ENCODE measurements at places on chromosomes 6 and 20.

DNA sequence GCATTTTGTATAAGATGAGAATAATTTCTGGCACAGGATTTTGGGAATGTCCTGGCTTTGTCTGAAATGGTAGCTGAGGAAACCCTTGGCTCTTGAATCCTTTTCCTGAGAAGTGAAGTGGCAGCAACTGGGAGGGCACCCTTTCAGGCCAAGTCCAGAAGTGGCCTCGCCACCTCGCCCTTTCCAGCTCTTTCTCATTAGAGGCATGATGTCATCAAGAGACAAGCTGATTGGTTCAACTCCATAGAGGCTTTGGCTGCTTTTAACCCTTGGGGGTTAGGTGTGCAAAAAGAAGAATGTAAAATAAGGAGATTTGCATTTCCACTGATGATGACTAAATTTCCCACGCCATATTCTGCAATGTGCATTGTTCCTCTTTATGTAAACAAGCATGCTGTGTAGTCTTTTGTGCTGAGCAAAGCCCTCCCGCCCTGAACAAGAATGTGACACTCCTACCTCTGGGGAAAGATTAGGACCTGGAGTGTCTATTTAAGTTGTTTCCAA is 116.5 kb downstream of the TCP11 start:
- no peak for DNase-seq

GRCh38 chr6:24227556-24227955 is 101.5 kb downstream of the NRSN1 start:
- no peak for DNase-seq

GRCh38 chr6:124396361-124396760 is 565.9 kb upstream of the RNF217 start:
- DNase-seq: no peak

- DNase-seq: no peak
These were observed 17.5 kb downstream of the CEBPB start for GRCh38 chr20:50208085-50208491.

DNA sequence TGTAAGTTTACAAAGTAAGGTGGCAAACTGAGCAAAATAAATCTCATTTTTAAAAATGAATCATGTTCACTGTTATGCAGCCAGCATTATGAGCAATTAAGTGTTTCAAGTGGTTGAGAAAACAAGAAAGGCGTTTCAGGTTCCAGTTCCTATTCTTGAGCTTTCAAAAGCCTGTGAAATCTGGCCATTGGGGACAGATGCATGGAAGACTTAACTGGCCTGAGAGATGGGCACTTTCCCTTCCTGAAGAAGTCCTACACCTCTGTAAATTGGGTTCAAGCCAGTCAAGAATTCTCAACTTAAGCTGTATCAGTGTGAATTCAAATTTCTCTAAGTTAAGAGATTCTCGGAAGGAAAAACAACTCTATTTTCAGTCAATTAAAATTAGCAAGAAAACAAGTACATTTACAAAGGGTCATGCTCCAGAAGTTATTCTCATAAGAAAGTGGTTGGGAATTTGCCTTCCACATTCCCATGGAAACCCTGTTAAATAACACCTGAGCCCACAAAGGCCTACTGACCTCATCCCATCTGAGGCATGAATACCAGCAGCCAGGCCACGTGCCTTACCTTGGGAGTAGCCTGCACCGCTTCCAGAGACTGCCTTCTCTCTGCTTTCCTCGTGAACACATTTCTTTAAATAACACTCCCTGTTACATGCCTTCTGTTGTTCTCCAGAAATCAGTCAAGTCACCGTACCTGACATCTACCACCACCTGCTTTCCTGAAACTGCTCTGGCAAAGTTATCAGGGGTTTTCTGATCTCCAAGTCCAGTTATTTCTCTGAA is 19.4 kb downstream of the MAP3K5 start:
- no peak for DNase-seq

DNA sequence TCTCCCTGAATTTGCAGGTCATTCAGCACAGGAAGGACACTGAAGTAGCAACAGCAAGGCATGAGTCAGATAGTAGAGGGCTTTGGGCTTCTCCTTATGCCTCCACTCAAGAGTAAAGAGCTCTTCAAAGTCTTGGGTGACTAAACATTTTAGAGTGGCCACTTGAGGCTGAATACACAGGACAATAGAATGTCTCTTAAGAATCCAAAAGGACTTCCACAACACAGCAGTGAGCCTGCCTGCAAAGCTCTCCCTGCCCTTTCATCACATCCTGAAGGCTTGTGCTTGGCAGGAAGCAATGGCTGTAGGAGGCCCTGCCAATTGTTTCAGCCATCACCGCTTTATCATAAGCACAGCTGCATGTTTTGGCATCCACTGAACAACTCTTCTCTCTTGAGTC is 36.8 kb downstream of the FOXQ1 start:
- no peak for DNase-seq

- no peak for DNase-seq
These were observed 43.5 kb downstream of the OR2B6 start for GRCh38 chr6:28000351-28001045.

- no peak for DNase-seq
These were observed 227.2 kb downstream of the QKI start for GRCh38 chr6:163641706-163642105.

DNA sequence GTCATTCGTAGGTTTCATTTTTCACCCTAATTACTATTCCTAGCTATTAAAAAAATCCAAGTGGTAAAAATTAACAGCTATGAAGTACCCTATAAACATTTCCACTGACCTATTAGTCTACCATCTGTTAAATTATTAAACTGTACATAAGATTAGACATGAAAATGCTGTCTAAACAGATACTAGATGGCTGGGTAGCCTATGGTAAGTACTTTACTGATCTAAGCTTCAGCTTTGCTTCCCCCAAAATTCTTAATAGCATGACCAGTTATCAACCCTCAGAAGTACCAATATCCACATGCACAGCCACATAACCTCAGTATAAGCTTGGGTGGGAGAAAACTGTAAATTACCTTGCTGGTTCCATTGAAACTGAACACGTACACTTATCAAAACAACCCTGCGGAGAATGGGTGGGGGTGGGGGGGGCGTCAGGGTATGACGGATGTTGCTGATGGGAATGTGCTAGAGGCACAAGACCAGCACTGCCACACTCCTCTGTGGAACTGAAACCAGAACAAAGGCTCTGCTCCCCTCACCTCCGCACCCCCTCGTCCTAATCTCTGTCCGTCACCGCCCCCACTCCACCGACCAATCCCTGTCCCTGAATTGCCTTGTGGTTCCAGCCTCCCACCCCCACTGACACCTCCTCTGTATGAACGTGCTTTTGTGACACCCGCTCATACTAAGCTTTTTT is 45.3 kb downstream of the B4GALT5 start:
- DNase-seq: peak; percentile 59

DNA sequence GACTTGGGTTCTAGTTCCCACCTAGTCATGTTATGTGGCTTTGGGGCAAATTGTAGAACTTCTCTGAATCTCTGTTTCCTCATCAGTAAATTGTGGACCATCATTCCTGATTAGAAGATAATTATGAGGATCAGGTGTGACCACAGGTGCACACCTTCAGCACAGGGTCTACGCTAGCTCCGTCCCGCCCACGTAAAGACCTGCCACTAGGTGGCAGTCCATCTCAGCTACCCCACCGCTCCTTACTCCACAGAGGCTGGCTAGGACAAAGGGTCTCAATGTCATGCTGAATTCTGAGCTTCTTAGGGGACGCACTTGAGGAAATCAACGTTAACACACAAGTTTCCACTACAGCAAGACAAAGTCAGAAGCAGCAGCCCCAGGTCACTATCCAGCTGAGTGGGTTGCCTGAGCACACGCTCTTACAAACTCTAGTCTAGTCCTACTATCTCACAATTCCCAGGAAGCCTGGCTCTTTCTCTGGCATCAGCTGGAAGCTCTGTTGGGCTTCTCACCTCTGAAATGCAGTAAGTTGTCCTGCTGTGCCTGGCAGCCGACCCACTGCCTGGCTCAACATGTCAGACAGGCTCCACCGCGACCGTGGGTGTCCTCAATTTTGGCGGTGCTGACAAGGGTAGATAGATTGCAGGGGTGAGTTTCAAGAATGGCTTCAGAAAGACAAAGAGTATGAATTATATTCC is 2.0 kb upstream of the PLCG1 start:
- DNase-seq: peak; percentile 78

- DNase-seq: no peak
These were observed 37.3 kb downstream of the HECA start for GRCh38 chr6:139172151-139172550.

DNA sequence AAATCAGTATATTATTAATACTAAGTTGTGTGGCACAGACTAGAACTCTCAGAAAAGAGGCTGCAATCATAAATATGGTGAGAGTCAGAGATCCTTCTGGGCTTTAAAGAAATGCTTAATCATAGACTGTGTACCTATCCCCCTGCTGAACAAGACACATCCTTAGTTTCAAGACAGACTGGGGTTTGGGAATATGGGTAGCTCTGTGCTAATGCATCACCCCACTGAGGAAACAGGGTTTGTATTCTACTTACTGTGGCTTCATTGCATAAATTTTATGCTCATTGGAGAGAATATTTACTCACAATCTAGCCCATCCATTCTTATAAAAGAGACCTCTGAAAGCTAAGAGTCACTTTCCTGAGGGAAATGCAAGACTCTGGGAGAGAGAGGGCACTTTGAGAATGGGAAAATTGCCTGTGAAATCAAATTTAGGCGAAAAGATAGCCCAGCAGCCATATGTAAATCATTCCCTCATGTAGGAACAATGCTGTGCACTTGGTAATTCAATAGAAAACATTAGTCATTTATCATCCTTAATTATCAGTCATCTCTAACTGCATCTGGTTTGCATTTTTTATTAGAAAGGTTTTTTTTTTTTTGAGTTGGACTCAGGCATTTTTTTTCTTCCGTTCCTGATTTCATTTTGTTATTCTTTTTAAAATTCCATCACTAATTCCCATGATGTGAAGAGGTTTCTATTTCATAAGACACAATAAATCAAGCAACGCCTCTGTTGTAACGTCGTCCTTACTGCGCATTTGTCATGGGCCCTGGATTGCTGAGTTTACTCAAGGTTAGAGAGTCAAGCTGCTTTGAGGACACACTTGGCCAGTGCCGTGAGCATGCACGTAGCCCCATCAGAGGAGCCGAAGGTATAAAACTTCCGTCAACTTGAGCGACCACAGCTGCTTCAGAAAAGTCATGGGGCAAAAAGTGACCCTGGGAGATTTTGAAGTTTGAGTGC is 91.8 kb downstream of the TRMT11 start:
- DNase-seq: no peak

DNA sequence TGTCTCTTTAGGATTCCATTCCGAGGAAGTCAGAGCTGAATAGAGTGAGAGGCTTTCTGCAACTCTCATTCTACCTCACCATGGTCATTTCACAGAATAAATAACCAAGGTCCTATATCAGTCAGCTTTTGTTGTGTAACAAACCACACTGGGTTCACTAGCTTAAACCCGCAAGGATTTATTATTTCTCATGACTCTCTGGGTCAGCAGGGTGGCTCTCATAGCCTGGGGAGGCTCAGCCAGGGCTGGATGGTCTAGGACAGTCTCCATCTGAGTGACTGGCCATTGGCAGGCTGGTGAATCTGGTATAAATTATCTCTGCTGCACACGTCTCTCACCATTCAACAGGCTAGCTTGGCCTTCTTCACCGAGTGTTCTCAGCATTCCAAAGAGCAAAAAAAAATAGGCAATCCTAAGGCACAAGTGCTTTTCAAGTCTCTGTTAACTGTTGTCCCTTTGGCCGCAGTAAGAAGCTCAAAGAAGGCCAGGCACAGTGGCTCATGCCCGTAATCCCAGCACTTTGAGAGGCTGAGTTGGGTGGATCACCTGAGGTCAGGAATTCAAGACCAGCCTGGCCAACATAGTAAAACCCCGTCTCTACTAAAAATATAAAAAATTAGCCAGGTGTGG is 39.7 kb downstream of the ISM1 start:
- DNase-seq: no peak

- no peak for DNase-seq
These were observed 172.9 kb upstream of the COL21A1 start for GRCh38 chr6:56420296-56420695.

DNA sequence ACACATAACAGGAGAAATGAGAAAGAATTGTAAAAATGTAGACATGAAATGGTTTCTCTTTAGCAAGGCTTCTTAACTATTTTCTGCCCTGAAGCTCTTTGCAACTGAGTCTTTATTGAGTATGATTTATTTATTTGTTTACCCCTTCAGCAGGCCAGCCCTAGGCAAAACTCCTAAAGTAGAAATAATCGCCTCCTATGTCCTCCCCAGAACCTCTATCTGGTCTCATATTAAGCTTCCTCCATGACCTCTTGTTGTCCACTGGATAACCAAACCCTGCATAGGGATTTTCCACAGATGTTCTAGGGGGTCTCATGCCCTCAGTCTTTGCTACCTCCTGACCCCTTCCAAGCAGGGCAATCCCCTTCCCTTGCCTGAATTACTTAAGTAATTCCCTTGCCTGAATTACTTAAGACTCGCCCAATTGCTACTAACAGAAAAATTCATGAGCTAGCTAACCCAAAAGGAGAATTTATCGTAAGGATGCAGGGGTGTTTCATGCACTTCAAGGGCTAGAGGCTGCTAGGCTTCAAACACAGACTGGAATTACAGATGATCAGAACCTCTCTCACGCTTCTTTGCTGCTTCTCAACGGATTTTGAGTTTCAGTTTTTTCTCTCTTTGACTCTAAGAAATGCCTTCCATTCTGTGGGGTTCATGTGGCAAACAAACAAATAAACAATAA is 425.9 kb upstream of the RNF217 start:
- no peak for DNase-seq

- DNase-seq: no peak
These were observed 334.8 kb upstream of the MARCKS start for GRCh38 chr6:113522376-113522775.

Data from CD4-positive, alpha-beta T cell treated with Interleukin-6 for 4 hours (primary cell).